Left cardiac atrium (tissue), 4 donors: ENCODE measurements at places on chromosomes 16 and 17.

GRCh38 chr16:22183901-22184614 lies 21.8 kb downstream of the SDR42E2 start:
- DNase-seq: no peak

DNA sequence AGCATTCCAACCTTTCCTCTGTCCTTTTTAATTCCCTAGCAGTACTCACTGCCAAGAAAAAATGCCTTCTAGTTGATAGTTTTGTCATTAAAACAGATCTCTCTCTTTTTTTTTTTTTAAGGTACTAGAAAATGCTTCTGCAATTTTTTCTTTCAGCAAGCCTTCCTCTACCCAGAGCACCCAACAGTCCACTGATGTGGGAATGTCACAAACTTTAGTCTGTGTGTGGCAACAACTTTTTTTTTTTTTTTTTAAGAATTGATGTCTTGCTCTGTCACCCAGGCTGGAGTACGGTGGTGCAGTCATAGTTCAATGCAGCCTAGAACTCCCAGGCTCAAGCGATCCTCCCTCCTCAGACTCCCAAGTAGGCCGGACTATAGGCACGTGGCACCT lies 34.7 kb downstream of the CDRT15 start:
- DNase-seq: no peak

DNA sequence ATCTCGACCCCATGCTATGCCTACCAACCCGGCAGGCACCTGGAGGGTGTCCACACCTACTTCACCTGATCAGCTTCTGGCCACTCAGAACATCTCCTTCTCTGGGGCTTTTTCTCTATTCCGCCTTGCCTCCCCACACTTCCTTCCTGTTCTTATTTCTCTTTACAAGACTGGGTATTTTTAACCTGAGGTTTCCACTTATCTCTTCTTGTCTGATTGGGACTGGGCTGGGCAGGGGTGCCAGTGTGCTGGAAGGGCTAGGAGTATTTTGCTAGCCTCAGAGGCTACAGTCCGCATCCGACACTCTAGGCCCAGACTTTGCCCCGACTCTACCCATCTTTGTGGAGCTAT lies 26.2 kb upstream of the ZNF652 start:
- DNase-seq: no peak

DNA sequence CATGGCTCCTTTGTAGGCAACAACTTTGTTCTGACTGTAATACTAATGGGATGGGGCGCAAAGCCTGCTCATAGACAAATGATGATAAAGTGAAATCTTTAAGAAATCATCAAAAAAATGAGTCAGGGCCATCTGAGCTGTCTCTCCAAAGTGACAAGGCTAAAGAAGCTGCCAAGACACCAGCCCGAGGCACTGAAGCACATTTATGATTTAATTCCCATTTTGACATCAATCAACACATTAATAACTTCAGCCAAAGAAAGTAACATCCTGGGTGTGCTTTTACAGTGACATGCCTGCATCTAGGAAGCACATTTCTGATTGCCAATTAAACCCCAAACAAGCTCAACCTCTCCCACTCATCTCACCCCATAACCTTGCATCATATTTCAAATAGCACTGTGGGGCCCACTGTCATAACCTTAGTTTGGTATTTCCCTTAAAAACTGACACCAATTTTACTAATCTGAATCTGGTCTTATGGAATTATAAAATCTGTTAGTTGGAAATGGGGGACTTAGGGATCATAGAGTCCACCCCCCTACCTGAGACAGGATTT lies 676.6 kb downstream of the TOX3 start:
- DNase-seq: no peak

GRCh38 chr17:43360376-43360738 lies 38.4 kb upstream of the ARL4D start:
- DNase-seq: no peak

DNA sequence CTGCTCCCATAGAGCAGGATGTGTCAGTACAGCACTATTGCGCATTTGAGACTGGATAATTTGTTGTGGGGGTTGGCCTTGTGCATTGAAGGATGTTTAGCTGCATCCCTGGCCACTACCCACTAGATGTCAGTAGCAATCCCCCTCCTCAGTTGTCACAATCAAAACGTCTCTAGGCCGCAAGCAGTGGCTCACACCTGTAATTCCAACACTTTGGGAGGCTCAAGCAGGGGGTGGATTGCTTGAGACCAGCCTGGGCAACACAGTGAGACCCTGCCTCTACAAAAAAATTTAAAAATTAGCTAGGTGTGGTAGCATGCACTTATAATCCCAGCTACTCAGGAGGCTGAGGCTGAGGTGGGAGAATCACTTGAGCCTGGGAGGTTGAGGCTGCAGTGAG lies 48.4 kb downstream of the CENPV start:
- DNase-seq: no peak

DNA sequence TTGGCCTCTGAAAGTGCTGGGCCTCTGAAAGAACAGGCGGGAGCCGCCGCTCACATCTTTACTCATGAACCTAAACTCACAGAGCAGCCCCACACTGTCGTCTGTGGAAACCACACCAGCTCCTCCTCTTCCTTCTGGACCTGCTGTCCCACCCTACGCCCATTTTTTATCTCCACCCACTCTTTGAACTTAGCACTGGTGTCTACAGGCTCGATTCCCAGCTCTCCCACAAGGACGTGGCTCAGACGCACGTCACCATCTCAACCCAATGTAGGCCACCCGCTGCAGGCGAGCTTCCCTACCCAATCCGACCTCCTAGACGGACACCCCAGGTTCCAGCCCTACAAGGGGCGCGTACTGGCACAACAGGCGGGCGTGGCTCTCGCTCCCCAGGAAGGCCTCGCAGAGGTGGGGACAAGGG lies 62.2 kb downstream of the NXN start:
- DNase-seq: peak; percentile 60

DNA sequence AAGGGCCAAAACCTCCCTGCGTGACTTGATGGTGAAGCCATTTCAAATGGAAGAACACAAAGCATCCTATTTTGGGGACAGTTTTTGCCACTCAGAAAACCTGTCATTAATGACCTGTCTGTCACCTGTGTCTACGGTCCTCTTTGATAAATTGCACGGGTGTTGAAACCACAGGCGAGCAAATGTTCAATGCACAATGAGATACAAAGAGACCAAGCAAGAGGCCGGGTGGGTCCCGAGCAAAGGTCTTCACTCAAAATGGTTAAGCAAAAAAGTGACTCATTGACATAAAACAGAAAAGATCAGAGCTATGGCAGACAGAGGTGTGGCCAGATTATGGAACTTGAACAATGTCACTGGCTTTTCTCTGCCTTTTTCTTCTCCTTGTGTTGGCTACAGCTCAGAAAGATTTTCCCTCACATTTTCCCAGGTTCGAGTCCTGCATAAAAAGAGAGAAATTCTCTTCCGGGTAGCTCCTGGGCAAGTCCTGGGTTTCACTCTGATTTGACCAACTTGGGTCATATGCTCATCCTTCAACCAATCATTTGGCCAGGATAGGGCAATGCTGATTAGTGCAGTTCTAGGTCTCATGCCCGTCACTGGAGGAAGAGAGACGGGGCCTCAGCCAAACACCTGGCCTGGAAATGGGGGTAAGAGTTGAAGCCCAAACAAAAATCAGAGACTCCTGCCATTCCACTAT lies 92.2 kb downstream of the CMC2 start:
- DNase-seq: no peak

- no peak for DNase-seq
Measured at GRCh38 chr17:63573634-63574033, 23.4 kb downstream of the DCAF7 start.

- no peak for DNase-seq
Measured at GRCh38 chr17:7887038-7887481, 1.5 kb upstream of the CHD3 start.

GRCh38 chr17:57481910-57482391 lies 225.6 kb downstream of the MSI2 start:
- no peak for DNase-seq

GRCh38 chr17:73899839-73900238 lies 255.6 kb upstream of the SDK2 start:
- no peak for DNase-seq

- DNase-seq: peak; percentile 4
Measured at GRCh38 chr16:85662482-85662812, 26.3 kb downstream of the GINS2 start.

DNA sequence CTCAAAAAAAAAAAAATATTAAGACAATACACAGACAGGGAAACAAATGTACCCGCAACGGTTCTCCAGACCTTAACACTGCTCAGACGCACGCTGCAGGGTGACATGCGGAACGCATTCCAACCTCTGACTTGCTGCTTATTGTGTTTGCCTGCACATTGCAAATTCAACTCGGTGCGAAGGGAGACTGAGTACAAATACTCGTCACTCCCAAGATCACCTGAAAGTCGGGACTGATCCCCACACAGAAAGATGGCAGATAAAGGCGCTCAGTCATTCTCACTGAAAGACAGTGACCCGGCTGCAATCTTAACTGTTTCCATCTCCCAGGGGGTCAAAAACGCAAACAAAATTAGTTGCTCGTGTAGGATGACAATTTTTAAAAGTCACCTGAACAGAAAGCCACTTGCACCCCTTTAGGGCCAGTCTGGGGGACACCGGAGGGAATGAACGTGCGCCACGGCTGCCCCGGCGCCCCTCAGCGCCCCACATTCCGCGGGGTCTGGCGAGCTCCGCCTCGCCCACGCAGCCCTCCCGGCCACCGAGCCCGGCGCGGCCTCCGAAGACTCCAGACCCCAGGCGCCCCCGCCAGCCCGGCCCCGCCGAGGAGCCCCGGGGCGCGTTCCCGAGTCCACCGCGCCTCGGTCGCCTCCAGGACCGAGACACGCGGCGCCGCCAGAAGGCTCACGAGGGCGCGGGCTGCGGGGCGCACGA lies 589 bp downstream of the CLCN7 start:
- no peak for DNase-seq

GRCh38 chr16:12027558-12028287 lies 51.2 kb downstream of the SNX29 start:
- DNase-seq: no peak

DNA sequence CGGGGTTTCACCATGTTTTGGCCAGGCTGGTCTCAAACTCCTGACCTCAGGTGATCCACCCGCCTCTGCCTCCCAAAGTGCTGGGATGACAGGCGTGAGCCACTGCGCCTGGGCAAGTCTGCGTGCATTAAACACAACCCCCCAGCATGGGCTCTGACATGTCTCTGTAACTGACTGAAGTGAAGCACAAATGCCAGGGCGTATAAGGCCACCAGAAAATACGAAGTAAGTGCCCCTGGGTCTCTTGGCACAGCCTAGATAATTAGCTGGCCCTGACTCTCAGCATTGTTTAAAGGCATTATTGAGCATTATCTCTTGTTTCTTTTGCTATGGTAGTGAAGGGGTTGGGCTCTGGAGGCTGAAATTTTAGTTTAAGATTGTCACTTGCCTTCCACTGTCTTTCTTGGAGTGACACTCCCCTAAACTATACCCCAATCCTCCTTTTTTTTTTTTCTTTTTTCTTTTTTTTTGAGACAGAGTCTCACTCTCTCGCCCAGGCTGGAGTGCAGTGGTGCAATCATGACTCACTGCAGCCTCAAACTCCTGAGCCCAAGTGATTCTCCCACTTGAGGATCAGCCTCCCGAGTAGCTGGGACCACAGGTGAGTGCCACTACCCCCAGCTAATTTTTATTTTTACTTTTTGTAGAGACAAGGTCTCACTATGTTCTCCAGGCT lies 8.2 kb upstream of the SEC14L1 start:
- DNase-seq: no peak

- DNase-seq: no peak
Measured at GRCh38 chr16:59090541-59090940, 356.4 kb upstream of the GOT2 start.

- no peak for DNase-seq
Measured at GRCh38 chr17:2259769-2260536, 43.6 kb downstream of the SMG6 start.

GRCh38 chr16:88923450-88923849 lies 53.6 kb downstream of the CBFA2T3 start:
- no peak for DNase-seq

- peak; percentile 46 for DNase-seq
Measured at GRCh38 chr16:760545-761343, at the start of gene MSLN. TSS of gene MSLN (plus strand) at chr16:760734. CDS start at chr16:762681, 1,947 bp downstream.

GRCh38 chr16:58649707-58650106 lies 20.1 kb upstream of the CNOT1 start:
- DNase-seq: no peak

DNA sequence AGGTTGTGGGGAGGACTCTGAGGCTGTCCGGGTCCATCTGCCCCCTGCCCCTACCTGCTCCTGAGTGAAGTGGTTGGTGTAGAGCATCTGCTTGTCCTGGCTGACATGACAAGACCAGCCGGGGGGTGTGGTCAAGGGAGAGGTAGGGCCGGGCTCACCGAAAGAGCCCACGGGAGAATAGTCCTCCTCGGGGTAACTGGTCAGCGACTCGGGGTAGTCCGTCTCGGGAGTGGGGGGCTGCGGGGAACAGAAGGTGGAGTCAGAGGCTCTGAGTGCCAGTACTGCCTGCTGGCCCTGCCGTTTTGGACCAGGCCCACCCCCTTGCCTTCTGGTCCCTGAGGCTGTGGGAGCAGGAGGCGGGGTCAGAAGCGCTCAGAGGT lies 27.8 kb downstream of the ARHGAP27 start:
- DNase-seq: no peak

DNA sequence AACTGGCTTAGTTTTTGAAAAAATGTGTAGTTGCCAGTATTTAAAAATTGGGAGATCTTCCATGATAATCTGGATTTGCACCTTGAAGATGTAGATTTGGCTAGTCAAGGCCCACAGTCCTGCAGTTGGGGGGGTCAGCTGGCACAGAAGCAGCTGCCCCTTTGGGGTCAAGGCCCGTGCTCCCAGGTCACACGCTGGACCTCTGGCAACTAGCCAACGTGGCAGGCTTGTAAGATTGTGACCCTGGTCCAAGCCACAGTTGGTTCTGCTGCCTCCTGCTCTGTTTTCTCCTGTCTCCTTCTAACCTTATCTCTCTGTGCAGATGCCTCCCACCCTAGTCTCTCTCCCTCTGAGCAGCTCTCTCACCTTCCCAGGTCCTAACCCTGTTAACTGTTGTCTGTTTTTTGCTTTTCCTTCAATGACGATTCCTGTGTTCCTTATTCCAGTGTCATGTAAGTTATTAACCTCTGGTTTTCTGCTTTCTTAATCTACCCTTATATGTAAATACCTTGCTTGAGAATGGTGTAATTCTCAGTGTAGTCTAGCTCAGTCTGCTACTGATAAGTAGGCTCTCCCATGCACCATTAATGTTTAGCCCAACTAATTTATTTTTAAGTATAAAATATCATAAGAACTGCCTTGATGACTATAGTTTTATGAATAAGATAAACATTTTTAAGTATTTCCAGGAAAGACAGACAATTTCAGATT lies 27.9 kb downstream of the CLEC16A start:
- no peak for DNase-seq

- peak; percentile 81 for DNase-seq
Measured at GRCh38 chr16:75590920-75591843, 25.0 kb downstream of the GABARAPL2 start.

GRCh38 chr17:62592341-62593099 lies 35.0 kb upstream of the MRC2 start:
- no peak for DNase-seq
